ENCODE measurements at places on chromosomes 2 and 18. TPM values are rescaled to one million over a fixed set of nuclear protein-coding genes. Genes with fewer than 3 reads are reported as not detected.

Gene ATP6V1B1
- total RNA-seq = not detected

Gene ANO7
- total RNA-seq = 1.2 TPM

Gene UGT1A8
- not detected for total RNA-seq

Gene CCDC102B
- 74.9 TPM for total RNA-seq

Gene PAX8
- total RNA-seq = 0.11 TPM

Gene INHA
- not detected for total RNA-seq

Gene CNGA3
- total RNA-seq = not detected

Gene TBC1D8
- total RNA-seq = 89.3 TPM

Gene CXXC1
- 29.9 TPM for total RNA-seq

Gene ATF2
- total RNA-seq = 40.9 TPM

Gene NCOA1
- 10.1 TPM for total RNA-seq
